ENCODE measurements at places on chromosomes 16 and 17.

GRCh38 chr17:14856176-14856575, 408.9 kb downstream of the PMP22 start:
- H3K36me3 ChIP-seq: no peaks in the 10 kb centered on the region
- H3K27me3 ChIP-seq: no peaks in the 10 kb centered on the region
- H3K4me1 ChIP-seq: no peaks in the 10 kb centered on the region
- no peak overlapping the region for H3K4me3 ChIP-seq
- no peak overlapping the region for H3K27ac ChIP-seq
- DNase-seq: no peak

DNA sequence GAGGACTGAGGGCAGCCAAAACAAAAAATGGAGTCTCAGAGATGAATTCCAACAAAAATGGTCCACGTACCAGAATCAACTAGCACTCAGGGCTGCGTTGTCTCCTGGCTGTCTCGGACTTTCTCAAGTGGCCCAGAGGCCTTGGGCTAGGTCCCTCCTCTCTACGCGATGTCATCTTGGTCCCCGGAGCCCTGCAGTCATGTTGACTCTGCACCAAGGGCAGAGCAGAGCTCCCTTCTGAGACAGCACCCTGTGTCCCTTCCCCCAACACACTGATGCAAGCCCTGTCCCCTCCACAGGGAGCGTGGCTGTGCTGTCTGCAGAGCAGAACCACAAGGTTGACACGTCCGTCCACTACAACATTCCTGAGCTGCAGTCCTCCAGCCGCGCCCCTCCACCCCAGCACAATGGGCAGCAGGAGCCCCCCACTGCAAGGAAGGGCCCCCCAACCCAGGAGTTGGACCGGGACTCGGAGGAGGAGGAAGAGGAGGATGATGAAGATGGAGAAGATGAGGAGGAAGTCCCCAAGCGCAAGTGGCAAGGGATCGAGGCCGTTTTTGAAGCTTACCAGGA, 20.8 kb downstream of the GINS2 start:
- H3K4me3 ChIP-seq: no peak overlapping the region
- H3K36me3 ChIP-seq: peaks cover 3% of the 10 kb centered on the region
- no peaks in the 10 kb centered on the region for H3K27me3 ChIP-seq

DNA sequence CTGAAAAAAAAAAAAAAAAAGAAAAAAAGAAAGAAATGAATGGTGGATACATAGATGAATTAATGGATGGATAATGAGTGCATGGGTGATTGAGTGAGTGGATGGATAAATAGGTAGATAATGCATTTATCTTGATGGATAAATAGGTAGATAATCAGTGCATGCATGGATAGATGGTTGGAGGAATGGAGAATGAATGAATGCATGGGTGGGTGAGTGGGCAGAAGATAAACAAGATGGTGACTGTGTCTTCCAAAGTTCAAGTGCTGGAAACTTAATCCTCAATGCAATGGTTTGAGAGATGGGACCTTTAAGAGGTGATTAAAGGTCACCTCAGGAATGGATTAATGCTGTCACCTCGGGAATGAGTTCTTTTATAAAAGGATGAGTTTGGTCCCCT, 6.8 kb upstream of the RNF112 start:
- no peaks in the 10 kb centered on the region for H3K36me3 ChIP-seq
- H3K4me3 ChIP-seq: no peak overlapping the region
- no peak overlapping the region for H3K27ac ChIP-seq
- H3K4me1 ChIP-seq: peaks cover 5% of the 10 kb centered on the region
- no peak for DNase-seq

DNA sequence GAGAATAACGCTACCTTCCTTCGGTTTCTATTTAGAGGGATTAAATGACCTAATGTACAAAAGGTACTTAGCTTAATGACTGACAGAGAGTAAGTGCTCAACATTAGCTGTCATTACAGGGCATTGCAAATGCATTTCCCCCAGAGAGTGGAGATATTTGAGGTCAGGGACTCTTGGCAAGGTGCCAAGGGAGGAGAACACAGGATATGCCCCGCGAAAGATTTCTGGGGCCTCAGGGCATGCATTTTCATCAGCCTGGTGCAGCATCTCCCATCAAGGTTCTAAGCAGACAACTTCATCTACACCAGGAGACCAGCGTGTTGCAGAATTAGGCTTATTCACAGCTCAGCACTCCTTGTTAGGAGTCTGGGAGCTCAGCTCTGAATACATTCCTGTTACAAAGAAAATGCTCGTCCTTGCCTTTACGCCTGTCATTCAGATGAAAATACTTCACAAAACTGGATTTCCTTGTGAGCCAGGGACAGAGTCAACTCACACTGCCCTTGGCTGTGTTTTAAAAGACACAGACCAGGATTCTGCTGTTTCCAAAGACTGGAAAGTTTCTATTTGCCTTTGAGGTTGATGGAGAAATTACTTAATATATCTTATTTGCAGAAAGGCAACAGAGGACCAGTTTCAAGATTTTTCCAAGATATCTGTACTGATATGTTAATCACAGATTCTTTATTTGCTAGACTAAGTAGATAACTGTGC, 108.2 kb downstream of the VAT1L start:
- no peak overlapping the region for H3K4me3 ChIP-seq
- no peak overlapping the region for H3K27ac ChIP-seq
- DNase-seq: no peak
- H3K27me3 ChIP-seq: no peaks in the 10 kb centered on the region
- H3K36me3 ChIP-seq: no peaks in the 10 kb centered on the region

DNA sequence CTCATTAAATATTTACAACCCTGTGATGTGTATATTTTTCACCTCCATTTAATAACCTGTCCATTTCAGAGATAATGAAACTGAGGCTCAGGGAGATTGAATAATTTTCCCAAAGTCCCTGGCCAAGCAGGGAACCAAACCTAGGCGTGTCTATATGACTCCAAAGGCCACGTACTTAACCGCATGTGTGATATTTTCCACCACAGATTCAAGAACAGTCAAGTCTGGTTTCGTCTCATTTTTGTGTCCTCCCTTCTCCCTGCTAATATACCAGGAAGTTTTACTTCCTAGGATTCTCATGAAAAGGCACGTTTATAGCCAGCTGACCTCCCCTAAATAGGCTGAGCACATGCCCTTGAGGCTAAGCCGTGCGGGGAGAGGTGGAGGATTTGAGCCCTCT, 15.3 kb downstream of the WFIKKN2 start:
- no peaks in the 10 kb centered on the region for H3K36me3 ChIP-seq
- no peak overlapping the region for H3K27ac ChIP-seq
- no peaks in the 10 kb centered on the region for H3K27me3 ChIP-seq
- no peak for DNase-seq

DNA sequence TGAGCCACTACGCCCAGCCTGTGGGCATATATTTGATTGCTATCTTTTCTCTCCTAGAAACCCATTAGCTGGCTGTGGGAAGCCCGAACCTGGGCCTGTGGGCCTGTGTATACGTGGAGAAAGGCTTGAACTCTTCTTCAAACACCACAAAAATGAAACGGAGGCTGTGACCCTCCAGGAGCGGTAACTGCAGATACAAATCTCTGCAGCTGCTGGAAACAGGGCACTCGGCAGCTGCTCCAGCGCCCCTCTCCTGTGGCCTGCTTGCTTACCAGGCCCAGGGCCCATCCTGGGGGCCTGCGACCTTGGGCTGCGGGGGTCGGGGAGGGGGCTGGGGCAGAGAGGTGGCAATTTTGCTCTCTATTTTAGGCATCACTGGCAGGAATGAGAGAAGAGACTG, 28.0 kb upstream of the MTSS2 start:
- H3K27ac ChIP-seq: peak overlapping the region; percentile 85
- no peaks in the 10 kb centered on the region for H3K27me3 ChIP-seq
- H3K4me3 ChIP-seq: no peak overlapping the region
